Activated T-cell treated with anti-CD3 and anti-CD28 coated beads for 4 hours (primary cell): ENCODE measurements at places on chromosomes 12 and 14.

GRCh38 chr12:85866986-85867776 is 6.9 kb upstream of the NTS start:
- DNase-seq = no peak

GRCh38 chr12:13539051-13539450 is 342.5 kb downstream of the EMP1 start:
- no peak for DNase-seq

DNA sequence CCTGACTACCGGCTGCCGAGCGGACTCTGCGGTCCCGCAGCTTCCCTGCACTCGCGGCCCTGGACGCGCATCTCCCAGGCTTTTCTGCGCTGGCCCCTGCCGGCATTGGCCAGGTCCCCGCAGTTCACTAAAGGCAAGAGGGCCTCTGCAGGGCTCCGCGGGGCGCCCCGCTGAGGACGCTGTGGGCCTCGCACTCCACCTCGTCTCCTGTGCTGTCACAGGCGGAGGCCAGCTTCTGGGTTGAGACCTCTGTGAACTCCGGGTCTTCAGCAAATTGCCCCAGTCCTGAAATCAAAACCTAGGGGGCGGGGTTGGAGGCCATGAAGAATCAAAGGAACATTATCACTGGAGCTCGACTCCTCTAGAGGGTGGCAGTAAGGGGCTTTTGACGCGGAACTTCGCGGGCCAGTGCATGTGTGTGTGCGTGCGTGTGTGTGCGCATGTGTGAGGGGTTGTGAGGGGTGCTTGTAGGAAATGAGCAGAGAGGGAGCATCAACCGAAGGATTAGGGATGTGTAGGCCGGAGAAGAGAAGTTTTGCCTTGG is 68.5 kb upstream of the CAPRIN2 start:
- peak; percentile 5 for DNase-seq

DNA sequence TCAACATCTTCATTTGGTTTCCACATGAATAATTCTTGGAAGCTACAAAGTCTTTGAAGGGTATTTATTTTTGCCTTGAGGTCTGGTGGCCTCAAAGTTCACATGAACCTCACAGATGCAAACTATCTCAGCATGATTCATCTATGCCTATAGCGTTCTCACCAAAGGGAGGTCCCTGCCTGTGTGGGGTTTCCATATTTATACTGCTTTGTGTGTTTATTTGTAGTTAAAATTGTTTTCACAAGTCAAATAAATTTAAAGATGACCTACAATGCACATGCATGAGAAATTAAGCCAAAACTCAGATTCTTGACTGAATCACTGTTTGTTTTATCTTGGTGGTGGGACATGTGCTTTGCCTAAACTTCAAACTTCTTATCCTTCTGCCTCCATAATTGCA is 176.7 kb downstream of the PPM1H start:
- DNase-seq = no peak

DNA sequence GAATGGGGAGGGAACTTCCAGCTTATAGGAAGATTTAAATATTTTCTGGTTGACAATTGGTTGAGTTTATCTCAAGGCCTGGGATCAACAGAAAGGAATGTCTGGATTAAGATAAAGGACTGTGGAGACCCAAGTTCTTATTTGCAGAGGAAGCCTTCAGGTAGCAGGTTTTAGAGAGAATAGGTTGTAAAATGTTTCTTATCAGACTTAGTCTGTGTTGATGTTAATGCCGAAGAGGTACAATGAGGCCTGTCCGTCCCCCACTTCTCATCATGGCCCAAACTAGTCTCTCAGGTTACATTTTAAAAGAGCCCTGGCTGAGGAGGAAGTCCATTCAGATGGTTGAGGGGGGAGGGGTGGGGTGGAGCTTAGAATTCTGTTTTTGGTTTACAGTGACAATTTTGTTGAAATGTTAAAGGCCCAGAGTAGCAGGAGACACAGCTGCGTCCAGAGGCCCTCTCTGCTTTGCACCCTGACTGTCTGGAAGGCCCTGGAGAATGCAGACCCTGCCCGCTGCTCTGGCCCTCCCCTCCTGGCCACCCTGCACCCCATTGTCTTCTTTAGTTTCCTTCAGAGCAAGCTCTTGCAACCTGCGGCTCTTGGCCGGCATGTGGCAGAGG is 672.5 kb upstream of the TMEM132C start:
- DNase-seq = no peak

DNA sequence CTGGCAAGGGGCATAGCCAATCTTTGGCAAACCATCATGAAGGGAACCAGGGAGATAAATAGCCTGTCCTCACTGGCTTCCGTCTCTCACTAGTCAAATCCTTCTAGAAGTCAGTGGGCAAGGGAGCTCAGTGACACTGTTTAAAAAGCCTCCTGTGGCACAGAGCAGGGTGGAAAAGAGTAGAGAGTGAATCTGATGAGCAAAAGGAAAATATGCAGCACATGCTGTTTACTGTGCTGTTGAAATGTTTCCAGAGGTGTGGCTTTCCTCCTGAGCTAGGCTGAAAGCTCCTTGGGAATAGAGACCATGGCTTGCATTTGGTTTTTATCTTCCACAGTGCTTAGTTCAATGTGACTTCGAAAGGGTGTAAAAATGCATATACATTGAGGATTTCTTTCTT is 7.7 kb upstream of the DYRK2 start:
- no peak for DNase-seq

- no peak for DNase-seq
Measured at GRCh38 chr12:105939181-105939721, 199.5 kb downstream of the NUAK1 start.

- DNase-seq = no peak
Measured at GRCh38 chr12:51326698-51327439, 2.9 kb upstream of the BIN2 start.

GRCh38 chr12:53949631-53950436 is 4.9 kb upstream of the HOXC12 start:
- DNase-seq = no peak

DNA sequence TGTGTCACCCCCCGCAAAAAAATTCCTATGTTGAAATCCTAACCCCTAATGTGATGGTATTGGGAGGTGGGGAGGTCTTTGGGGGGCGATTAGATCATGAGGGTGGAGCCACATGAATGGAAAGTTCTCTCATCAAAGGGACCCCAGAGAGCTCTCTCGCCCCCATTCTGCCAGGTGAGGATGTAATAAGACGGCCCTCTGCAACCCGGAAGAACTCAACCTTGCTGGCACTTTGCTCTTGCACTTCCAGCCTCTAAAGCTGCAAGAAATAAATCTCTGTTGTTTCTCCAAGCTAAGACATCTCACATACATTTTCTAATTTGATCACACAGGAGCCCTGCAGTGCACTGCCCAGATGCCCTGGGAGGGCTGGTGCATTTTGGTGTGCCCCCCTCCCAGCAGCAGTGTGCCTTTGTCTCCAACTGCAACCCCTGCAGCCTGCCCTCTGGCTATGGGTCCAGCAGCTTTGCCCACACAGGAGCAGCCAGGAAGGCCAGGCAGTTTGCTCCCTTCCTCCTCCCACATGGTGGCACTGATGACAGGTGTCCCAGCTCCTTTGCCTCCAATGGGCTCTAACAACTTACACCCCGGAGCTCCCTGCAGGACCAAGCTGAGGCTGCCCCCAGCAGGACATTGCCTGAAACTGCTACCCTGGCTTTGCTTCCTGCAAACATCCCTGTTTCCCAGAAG is 59.3 kb downstream of the C14orf132 start:
- DNase-seq = no peak

- no peak for DNase-seq
Measured at GRCh38 chr12:55446326-55446725, 2.5 kb downstream of the OR6C2 start.

DNA sequence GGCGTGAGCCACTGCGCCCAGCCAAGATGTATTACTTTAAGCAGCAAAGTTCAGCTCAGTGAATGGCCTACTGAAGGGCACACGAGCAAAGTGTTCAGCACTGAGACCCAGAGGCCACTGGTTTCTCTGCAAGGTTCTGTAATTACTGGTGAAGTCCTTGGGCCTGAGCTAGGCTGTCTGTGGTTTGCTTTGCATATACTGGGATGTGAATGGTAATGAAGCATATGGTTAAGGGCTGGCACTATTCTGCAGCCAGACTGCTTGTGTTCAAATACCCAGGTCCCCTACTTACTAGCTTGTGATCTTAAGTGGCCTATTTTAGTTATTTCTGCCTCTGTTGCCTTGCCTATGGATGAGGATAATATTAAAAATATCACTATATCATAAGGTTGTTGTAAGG is 72.0 kb downstream of the LLPH start:
- no peak for DNase-seq

GRCh38 chr14:87152693-87153092 is 840.3 kb downstream of the GALC start:
- no peak for DNase-seq

DNA sequence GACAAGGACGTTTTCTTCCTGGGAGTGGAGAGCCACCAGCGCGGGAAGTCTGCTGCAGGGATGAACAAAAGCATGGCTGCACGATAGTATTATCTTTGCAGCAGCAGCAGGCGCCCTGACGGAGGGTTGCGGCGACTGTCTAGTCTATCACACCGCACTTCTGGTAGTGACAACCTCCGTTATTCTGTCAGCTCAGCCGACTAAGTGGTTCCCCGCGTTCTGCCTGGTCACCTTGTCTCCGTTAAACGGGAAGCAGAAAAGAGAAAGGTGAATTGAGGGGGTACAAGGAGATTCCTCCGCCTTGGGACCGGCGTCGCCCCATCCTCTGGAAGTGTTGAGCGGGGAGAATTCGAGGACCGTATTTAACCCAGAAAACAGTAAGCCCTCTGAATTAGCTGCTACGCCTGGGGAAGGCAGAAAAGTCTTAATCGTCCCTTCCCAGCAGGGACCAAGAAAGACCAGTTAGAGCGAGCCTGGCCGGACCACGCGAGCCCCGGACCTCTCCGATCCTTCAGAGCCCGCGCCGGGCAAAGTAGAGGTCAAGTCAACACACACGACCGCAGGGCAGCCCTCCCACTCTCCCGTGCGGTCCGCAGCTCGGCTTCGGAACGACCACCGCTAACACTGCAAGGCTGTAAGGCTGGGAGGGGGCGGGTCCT is 536 bp upstream of the DAAM1 start:
- peak; percentile 11 for DNase-seq

DNA sequence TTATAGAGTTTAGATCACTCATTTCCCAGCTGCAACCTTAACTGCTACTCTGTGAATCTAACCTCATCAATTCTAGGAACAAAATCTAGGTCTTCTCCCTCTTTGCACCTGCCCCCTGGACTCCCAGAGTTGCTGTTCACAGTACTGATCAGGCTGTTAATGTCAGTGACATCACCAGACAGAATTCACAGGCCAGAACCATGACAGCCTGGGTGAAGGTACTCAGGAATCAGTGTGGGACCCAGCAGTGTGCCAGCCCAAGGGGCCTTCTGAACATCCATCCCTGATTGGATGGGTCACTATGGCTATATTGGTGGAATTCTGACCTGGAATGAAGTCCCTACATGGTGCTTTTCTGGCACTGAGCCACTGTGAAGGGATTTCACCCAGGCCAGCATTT is 72.8 kb downstream of the CLMN start:
- no peak for DNase-seq

- DNase-seq = no peak
Measured at GRCh38 chr12:8844665-8845064, 22.2 kb downstream of the A2ML1 start.

- no peak for DNase-seq
Measured at GRCh38 chr12:52370926-52371608, 3.8 kb upstream of the KRT85 start.

DNA sequence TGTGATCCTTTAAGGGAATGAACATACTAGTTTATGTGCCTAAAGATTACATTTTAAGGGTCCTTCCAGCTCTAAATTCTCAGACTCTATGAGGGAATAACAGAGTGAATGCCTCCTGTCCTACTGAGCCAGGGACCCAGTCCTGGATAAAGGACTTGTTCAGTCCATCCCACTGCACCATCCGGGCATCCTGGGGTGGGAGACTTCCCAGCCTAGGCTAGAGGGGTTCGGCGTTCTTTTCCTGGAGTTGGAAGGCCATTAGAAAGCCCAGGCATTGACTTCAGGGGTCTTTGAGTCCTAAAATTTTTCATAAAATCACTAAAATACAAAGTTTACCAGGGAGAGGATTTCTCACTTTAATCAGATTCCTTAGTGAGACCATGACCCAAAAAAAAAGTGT is 127.9 kb upstream of the FKBP4 start:
- no peak for DNase-seq

DNA sequence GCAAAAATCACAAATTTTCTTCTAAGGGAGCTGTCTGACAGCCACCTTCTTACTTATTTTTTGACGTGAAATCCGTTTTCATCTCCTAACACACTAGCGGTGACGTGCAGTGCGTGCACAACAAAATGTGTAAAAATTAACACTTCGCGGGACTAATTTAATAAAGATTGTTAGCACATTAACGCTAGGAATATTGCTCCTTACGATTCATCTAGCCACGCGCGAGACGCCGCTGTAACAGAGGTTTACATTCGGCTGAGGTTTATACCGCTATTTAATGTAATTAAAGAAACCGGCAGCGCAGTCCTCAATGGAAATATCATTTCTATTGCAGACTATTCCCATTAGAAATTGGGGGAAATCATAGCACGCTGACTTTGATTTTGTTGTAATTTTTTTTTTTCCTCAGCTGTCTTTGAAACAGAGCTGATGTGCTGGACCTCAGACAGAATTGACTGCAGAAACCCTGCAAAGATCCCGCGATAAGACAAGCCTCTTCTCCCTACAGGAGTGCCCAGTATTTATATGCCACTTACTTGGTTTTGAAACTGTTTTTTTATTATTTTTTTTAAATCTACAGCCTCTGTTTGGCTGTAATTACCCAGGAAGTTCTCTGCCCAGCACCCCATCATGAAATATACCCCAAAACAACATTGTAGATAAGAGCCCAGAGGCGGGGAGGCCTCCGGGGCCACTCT is 31.2 kb downstream of the BCL11B start:
- no peak for DNase-seq

- DNase-seq = no peak
Measured at GRCh38 chr12:72102150-72102549, 163.5 kb downstream of the TPH2 start.

GRCh38 chr14:78018283-78018682 is 151.9 kb upstream of the NRXN3 start:
- DNase-seq = no peak

DNA sequence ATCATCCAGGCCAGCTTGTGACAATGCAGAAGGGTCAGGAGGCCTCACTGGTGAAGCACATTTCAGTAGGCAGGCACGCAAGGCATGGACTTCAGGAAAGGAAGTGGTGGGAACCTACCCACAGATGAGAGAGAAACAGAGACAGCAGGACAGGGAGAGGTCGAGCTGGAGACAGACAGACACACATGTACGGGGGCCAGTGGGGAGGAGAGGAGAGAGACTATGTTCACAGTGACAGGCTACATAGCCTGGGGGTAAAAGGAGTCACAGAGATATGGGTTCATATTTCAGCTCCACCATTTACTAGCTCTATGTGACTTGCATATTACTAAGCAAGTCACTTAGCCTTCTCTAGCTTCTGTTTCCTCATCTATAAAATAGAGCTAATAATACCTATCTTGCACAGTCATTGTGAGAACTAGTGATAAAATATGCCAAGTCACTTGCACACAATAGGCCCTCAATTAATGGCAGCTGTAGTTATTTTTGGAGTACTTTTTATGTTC is 91.1 kb upstream of the FUT8 start:
- DNase-seq = no peak

GRCh38 chr14:35534208-35534872 is 376 bp downstream of the INSM2 start:
- no peak for DNase-seq

GRCh38 chr12:16174282-16174681 is 103.2 kb downstream of the SLC15A5 start:
- no peak for DNase-seq
